ENCODE measurements at places on chromosomes 5 and 9. TPM values are rescaled to one million over a fixed set of nuclear protein-coding genes. Genes with fewer than 3 reads are reported as not detected.

DNA sequence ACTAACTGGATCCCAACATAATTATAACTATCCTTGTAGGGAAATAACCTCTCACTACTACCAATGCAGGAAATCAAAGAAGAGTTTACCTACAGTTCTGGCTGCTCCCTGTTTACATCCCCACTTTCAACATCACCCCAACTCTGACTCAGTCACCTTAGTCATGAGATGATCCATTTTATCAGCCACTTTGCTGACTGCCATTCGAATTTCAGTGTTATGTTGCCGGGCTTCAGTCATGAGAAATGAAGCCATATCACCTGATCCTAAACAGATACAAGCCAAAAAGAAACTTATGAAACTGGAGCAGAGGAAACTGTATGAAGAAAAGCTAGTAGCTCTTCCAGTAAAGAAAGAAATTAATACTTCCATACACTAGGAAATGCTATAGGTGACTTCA is 33.7 kb downstream of the SLC31A2 start:
- DNase-seq: no peak

DNA sequence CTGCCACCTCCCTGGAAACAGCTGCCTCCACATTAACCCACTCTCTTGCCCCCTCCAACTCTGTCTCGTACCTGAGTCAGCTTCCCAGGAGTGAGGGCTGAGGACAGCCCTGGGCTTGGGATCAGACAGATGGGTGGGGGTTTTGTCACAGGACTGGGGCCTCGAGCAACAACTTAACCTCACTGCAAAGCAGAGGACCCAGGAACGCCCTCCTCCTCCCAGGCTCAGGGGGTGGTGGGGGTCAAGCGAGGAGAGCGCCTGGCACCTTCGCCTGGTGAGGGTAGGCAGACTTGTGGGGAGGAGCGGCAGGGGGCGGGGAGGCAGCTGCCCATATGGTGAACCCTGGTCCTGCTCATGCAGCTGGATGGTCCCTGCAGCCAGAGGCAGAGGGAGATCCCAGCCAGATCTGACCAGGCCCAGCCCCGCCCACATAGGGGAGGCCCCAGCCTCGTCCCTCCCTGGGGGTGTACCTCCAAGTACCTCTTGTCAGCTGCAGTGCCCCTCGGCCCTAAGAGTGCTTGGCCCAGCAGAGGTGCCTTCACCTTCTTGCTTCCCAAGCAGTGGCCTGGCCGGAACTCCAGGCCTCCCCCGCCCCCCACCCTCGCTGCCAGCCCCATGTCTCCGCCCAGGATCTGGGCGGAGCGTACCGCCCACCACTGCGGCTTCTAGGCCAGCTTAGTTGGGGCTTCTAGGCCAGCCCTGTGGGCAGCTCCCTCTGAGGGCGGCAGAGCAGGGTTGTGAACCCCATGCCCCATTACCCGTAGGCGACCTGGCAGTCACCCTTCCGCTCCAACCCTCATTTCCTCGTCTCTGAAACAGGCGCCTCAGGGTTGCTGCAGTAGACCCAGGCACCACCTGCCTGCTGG is at the start of gene SARDH:
TSS of gene SARDH (minus strand) at position 579 of the 866 bp plus-strand sequence. CDS start 4,179 bp downstream, outside the sequence.
- DNase-seq: no peak

GRCh38 chr5:33049842-33050241 is 338.7 kb downstream of the NPR3 start:
- DNase-seq: no peak

PCDHGA2 gene
- total RNA-seq: 2.0 TPM

GRCh38 chr9:76989501-76989900 is 30.0 kb upstream of the FOXB2 start:
- no peak for DNase-seq

- DNase-seq: no peak
Measured at GRCh38 chr9:5336688-5337087, 3.0 kb downstream of the RLN1 start.

DNA sequence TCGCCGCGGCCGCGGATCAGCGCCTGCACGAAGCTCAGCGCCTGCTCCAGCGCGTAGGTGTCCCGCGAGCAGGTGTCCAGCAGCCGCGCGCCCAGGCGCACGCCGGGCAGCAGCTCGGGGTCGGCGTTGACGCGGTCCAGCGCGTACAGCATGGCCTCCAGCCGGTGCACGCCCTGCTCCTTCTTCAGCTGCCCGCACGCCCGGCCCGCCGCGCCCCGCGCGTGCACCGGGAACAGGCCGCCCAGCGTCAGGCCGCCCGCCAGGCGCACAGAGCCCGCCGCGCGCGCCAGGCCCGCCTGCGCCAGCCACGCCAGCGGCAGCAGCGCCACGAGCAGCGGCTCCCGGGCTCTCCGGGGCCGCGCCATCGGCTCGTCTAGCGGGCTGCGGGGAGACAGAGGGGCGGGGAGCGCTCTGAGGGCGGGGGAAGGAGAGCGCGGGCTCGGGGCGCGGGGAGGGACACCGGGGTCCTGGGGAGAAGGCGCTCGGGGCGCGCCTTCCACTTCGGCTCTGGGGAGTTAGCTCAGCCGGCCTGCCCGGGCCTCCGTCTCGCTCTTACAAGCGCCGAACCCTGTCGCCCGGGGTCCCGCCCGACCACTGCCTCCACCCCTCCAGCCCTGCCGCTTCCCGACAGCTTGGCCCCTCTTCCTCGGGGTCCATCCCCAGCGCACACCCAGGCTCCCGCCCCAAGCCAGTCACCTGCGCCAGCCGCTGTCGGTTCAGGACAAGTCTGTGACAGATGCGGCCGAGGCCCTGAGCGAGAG is at the start of gene GRM6:
TSS of gene GRM6 (minus strand) at position 741 of the 761 bp plus-strand sequence. CDS start at position 365, 376 bp downstream.
- no peak for DNase-seq

DNA sequence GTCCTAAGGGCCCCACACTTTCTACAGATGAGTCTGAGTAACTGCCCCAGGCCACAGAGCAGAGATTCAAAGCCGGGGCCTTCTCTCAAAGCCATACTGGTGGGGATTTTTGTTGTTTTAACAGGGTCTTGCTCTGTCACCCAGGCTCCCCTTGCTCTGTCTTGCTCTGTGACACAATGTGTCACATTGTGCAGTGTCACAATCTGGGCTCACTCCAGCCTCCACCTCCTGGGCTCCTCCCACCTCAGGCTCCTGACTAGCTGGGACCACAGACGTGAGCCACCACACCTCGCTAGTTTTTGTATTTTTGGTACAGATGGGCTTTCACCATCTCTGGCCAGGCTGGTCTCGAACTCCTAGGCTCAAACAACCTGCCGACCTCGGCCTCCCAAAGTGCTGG is 8.6 kb downstream of the AGPAT2 start:
- no peak for DNase-seq

DNA sequence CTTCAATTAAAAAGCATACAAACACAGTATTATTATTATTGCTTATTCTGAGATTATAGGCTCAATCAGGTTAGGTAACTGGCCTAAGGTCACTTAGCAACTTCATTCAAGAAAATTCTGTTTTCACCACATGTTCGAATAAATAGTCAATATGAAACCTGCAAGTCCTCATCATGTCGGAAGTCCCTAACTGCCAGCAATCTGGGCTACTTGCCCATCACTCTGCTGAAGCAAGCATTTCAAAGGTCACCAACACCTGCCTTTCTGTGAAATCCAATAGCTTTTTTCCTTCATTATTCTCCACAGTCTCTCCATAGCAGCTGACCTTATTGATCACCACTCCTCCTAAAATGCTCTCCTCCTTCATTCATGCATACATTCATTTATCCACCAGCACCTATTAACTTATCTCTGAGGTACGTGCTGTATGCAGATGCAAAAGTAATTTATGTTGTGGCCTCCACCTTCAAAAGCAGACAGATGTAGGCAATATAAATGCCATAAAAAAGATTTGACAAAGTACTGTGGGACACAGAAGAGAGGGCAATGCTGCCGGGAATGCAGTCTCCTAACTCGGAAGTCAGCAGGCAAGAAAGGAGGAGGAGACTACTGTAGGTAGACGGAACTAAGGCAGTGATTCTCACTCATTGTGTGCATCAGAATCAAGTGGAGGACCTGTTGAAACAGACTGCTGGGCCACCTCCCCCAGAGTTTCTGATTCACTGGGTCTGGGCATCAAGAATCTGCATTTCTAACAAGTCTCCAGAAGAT is 310.9 kb downstream of the BNC2 start:
- DNase-seq: no peak

GRCh38 chr5:180105827-180106312 is 34.3 kb upstream of the RNF130 start:
- DNase-seq: no peak

GRCh38 chr5:18281947-18282581 is 647.8 kb downstream of the TAF11L14 start:
- no peak for DNase-seq

- no peak for DNase-seq
Measured at GRCh38 chr9:136820971-136821825, 13.4 kb downstream of the RABL6 start.

DNA sequence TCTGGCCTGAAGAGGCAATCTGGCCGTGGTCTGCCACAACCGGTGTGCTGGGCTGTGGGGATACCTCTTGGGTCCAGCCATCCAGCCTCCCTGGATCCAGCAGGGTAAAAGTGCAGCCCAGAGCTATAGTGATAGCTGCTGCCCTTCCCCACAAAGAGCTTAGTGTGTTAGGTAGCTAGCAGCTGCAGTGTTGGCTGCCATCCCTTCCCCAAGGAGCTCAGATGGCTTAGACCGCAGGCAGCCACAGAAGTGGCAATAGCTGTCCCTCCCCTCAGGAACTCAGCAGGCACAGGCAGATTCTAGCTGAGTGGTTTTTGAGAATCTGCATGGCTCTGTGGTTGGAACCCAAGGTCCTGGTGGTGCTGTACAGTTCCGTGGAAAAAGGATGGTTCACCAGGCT is 40.1 kb downstream of the GIN1 start:
- no peak for DNase-seq

GRCh38 chr5:14208071-14209021 is 65.2 kb downstream of the TRIO start:
- no peak for DNase-seq

FST gene
- 6.0 TPM for total RNA-seq

GRCh38 chr5:132830436-132831094 is at the start of gene SHROOM1:
Gene SHROOM1, minus strand, starts transcription at chr5:132830647. Its CDS starts 4,507 bp downstream, at chr5:132826140.
- peak; percentile 68 for DNase-seq

GRCh38 chr9:123642291-123643278 is 286.6 kb downstream of the CRB2 start:
- no peak for DNase-seq

GRCh38 chr9:136754059-136754572 is 3.9 kb downstream of the LCN8 start:
- no peak for DNase-seq

- no peak for DNase-seq
Measured at GRCh38 chr5:166781737-166782136, 1509.7 kb upstream of the WWC1 start.

TUSC1 gene
- total RNA-seq: 24.5 TPM

SNAPC4 gene
- 9.3 TPM for total RNA-seq

DNA sequence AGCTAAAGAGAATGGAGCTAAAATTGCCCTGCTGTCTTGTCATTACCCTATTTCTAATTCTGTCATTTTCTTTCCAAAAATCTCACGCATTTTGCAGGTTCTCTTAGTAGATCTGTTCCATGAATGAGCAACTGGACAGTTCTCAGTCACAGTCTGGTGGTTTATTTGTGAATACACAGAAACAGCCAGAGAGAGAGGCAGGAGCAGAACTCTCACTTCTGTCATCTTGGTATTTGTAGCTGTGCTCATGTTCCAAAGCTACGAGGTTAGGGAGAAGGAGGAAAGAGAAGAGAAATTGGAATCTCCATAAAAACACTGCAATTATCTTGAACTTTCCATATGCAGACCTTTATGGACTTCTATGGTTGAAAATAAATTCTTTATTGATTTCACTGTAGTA is 118.0 kb upstream of the OR13F1 start:
- no peak for DNase-seq

- DNase-seq: no peak
Measured at GRCh38 chr9:76528642-76529190, 69.7 kb downstream of the GCNT1 start.

DNA sequence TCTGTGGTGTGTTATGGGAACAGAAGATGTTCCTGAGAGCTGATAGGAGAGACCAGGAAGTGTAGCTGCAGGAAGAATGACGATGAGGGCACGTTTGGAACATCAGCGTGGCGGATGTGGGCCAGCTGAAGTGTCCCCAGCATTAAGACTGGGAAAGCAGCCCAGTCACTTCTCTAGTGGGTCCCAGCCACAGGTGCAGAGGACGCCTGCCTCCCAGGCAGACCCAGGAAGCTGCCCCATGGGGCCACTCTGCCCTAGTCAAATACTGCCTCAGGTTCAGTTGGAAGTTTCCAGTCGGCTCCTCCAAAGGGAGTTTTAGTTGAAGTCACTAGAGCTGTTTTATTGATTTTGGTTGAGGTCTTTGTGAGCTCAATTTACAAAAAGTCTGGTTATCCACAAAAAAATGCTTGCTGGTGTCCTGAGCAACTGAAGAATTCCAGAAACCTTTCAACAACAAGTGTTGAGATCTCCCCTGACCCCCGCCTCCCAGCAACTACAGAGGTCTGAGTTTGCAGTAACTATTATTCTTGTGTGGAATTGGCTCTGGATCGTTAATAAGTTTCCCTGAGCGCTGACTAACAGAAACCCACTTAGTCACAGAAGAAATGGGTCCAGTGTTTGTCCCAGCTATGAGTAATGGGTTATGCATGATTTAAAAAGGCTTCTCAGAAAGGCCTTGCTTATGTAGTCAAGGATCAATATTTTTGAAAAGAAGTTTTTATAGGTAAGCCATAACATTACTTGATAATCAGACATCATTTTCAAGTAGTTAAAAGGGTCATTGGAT is 294.1 kb downstream of the FANCC start:
- no peak for DNase-seq

DNA sequence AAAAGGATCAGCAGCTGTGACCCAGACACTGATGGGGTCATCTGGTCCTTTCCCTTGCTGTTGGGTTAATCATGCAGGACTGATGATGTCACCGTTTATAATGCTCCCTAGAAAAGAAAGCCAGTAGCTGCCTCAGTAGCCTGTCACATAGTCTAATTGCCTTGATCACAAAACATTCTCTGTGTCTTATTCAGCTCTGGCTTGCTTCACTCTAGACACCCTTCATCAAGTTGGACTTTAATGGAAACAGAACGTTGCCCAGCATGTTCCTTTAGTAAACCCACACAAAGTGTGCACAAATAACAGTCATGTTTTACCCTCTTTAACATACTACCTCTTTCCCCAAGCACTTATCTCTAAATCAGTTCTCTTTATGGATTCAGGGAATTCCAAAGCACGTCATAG is 170.8 kb downstream of the SGCD start:
- DNase-seq: no peak

GRCh38 chr5:170262061-170263045 is 29.6 kb downstream of the C5orf58 start:
- peak; percentile 42 for DNase-seq
